ENCODE measurements at places on chromosomes 4 and X.

GRCh38 chr4:94455081-94455480 lies 3.3 kb downstream of the PDLIM5 start:
- no peak for DNase-seq

- DNase-seq: no peak
These were observed 143.4 kb downstream of the CBR4 start for GRCh38 chr4:168866635-168867034.

DNA sequence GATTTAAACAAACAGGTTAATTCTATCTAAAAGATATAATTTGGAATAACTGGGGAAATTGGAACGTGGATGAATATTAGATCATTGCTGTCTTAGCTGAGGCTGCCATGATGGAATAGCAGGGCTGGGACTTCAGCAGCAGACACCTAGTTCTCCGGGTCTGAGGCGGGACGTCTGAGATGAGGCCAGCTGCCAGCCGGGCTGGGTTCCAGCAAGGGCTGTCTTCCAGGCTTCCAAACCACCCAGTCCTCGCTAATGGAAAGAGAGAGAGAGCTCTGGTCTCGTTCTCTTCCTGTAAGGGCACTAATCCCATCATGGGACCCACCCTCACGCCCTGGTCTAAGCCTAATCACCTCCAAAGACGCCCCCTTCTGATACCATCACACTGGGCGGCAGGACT lies 85.7 kb downstream of the ADRA2C start:
- DNase-seq: no peak

- DNase-seq: no peak
These were observed 13.1 kb upstream of the AFF1 start for GRCh38 chr4:86921608-86922252.

DNA sequence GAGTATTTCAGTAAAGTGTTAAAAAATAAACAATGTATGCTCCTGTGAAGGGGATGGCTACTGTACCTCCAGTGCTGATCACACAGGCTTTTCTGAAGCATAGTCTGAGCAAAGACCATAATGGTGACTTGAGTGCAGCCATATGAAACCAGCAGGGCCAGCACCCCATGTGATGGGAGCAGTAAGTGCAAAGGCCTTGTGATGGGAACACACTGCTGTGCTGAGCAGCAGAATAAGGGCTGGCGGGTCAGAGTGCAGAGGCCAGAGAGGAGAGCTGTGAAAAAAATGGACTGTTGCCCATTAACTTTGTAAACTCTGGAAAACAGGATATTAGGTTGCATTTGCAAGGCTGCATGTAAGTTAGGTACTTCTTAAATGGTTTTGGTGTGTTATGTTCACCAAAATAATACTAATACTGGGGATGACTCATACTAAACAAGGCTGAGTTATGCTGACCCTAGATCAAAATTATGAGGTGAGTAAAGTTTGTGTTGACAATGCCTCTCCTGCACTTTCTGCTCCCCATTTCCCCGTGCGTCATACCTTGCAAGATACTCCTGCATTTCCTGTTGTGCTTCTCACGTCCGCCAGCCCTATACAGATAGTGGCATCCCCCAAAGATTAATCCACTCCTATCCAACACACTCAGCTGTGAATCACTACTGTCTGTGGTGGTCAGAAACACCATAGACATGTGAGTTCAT lies 67.0 kb upstream of the FAM9A start:
- DNase-seq: no peak

- no peak for DNase-seq
These were observed 33.9 kb downstream of the WDR1 start for GRCh38 chr4:10082459-10083272.

GRCh38 chr4:99612281-99612680 lies 37.7 kb downstream of the MTTP start:
- DNase-seq: no peak

Measured in NCI-H1930 (cell line).